ENCODE measurements at places on chromosomes 1 and 21. TPM values are rescaled to one million over a fixed set of nuclear protein-coding genes. Genes with fewer than 3 reads are reported as not detected.

CSMD2 gene
- 16.6 TPM for total RNA-seq

LMNA gene
- total RNA-seq: 68.9 TPM

SLC44A5 gene
- total RNA-seq: 11.7 TPM

ADAMTSL4 gene
- total RNA-seq: 3.6 TPM

GRCh38 chr1:34825455-34826091, 32.8 kb downstream of the GJA4 start:
- no peak for DNase-seq

DNA sequence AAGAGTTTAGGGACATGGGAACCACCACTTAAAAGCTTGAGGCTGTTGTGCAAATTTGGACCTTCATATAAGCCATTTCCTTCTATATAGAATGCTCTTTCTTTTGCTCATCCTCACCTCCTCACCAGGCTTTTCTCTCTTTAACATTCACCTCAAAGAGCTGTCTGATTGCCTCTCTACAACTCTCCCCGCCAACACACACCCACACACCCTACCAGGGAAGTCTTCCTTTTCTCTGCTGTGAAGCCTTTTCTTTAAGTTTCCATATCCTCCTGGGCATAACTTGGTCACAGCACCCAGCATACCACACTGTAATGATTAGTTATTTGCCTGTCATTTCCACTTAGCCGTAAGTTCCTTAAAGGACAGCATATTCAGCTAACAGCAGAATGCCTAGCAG, 40.6 kb downstream of the WLS start:
- DNase-seq: no peak

GRCh38 chr1:43531906-43532584, 1.4 kb downstream of the PTPRF start:
- DNase-seq: peak; percentile 82

GRCh38 chr1:210250665-210250997, 18.0 kb downstream of the SERTAD4 start:
- DNase-seq: peak; percentile 83

- DNase-seq: no peak
Observed at GRCh38 chr1:228528612-228529011, 41.4 kb downstream of the RNF187 start.

GRCh38 chr1:2085080-2085479, 34.9 kb downstream of the PRKCZ start:
- DNase-seq: no peak

DNA sequence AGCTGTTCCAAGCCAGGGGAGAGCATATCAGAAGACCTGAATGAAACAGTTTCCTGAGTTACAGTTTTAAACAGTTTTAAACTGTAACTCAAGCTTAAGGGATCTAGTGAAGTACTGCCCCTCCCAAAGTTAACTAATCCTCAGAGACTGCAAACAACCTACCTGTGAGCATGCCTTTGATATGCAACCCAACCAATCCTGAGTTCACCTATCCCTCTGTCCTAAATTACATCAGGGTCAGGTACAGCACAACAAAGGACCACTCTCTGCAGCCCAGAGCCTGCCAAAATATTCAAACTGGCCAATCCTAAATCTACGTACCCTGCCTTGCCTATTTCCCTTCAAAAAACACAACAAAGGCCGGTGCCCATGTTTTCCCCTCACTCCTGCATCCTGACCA, 32.8 kb upstream of the RAVER2 start:
- no peak for DNase-seq

DNA sequence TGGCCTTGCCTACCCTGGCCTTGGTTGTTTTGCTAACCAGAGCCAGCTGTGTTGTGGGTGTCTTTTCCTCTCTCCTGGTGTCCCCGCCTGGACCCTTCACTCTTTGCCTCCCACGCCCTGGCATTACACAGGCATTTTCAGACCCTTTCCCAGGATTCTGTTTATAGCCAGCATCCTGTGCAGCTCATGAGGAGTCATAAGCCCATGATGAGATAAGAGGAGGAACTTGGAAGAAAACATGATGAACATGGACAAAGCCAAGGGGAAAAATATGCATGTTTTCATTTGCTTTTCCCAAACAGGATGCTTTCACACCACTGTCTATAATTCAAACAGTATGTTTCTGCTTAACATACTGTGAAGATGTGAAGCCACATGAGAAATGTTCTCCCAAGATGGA, 18.7 kb upstream of the WARS2 start:
- DNase-seq: no peak

All from GM23338 (cell line).